ENCODE measurements at places on chromosomes 1 and 21.
A peak's percentile ranks its signal among the peaks of the same experiment; 100 is the strongest.

DNA sequence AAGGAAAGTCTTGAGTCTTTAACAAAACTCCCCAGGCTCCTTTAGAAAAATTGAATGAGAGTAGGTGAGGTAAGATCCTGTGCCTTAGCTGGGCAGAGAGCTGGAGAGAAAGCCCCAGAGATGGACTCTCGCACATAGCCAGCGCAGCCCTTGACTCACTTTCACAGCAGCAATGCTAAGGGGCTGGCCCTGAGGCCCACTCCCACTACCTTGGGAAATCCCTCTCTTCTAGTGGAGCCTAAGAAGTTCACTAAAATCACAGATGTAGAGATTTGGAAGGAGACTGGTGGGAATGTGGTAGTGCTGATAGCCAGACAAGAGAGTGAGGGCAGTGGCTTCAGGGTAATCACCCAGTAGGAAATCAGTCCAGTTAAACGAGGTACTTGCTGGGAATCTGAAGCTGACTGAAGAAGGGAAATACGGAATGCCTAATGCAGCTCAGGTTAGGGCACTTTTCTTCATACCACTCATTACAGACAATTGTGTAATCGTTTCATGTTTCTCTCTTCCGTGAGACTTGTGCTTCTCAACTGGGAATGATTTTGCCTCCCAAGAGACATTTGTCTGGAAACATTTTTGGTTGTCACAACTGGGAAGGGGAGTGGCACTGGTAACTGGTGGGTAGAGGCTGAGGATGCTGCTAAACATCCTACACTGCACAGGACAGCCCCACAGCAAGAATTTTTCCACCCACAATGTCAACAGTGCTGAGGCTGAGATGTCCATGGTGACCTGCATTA is 42.4 kb upstream of the LRRC8C start:
- no peak for DNase-seq

GRCh38 chr1:51898090-51898734 is 19.7 kb upstream of the NRDC start:
- DNase-seq = no peak

GRCh38 chr1:45880930-45881329 is 77.5 kb downstream of the MAST2 start:
- DNase-seq = no peak

DNA sequence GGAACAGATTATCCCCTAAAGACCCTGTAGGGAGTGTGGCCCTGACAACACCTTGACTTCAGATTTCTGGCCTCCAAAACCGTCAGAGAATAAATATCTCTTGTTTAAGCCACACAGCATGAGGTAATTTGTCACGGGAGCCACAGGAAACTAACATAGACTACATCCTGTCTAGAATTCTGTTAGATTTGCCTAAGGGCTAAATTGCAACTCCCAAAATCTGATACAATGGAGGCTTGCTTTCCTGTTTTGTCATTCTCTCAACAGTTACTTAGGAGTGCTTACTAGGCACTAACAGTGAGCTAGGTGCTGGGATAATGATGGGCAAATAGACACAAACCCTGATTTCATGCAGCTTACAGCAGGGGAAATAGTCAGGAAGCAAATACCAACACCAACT is 141.6 kb downstream of the MIS18A start:
- DNase-seq = no peak

- DNase-seq = no peak
These were observed 186.7 kb downstream of the PDE4B start for GRCh38 chr1:65979136-65980044.

GRCh38 chr1:101178688-101179491 is 57.9 kb upstream of the S1PR1 start:
- no peak for DNase-seq

DNA sequence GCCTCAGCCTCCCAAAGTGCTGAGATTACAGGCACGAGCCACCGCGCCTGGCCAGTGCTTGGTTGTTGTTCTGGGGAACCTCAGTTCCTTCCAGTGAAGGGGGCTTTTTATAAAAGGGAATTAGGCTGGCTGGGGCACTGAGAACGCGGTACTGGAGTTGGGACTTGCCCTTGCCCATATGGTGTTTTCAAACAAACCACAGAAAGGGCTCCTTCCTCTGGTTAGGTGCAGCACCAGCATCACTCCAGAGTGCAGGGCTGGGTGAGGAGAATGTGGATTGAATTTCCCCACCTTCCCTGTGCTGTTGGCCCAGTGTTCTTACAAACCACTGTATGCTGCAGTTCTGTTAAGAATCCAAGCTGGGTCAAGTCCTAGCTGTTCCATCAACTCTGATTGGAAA is 5.3 kb downstream of the MAN1C1 start:
- no peak for DNase-seq

DNA sequence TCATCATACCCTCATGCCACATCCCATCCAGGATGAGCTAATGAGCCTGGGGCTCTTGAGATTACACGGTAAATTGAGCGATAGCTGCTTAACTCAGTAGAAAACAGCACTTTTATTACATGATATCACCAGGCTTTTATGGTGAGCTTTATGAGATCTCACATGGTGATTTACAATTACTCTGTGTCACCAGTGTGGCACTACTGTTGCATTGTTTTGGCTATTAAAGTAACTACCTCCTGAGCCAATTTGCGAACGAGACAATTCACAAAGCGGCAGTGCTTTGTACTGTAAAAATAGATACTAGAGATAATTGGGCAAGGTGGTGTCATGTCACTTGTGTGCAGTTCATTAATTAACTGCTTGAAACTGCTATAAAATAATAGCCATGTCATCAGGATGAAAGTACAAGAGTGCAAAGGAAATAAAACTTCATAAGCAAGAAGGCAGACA is 767.7 kb upstream of the ADGRL2 start:
- DNase-seq = no peak

DNA sequence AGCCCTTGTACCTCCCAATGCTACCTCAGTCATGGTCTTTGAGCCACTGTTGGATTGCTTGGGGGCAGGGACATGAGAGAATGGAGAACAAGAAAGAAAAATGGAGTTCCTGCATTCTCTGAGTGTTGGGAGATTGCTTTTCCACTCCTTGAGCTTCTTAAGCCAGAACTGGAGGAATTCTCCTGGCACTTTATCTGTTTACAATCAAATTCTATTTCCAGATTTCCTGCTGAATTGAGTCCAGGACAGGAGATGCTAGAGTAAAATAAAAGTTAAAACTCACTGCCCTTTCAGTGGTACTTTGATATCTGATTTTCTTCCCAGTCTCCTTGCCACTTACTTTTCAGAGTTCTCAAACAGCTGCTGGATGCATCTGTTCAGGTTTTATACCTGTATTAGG is 24.4 kb upstream of the DEPDC1 start:
- no peak for DNase-seq

DNA sequence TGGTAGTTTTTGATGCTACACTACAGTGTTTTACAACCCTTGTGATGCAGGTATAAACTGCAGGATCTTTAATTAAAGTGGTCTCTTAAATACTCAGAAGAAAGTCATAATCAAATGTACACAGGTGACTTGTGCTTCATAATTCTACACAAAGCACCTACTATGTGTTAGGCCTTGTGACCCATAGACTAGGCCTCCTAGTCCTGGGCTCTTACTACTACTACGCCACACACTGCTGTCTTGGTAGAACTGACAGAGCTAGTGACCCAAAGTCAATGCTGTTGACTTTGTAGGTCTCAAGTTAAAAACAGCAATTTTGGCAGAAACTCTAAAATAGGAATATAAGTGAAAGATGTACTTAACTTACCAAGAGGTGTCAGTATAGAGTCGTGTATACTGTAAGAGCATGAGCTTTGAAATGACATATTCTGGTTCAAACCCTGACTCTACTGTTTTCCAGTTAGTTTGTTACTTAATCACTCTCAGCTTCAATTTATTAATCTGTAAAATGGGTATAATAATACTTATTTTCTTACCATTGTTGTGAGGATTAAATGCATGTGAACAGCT is 48.6 kb upstream of the LMO4 start:
- peak; percentile 3 for DNase-seq

Data from SHP77 (cell line).